ENCODE measurements at places on chromosomes 7 and 10.

DNA sequence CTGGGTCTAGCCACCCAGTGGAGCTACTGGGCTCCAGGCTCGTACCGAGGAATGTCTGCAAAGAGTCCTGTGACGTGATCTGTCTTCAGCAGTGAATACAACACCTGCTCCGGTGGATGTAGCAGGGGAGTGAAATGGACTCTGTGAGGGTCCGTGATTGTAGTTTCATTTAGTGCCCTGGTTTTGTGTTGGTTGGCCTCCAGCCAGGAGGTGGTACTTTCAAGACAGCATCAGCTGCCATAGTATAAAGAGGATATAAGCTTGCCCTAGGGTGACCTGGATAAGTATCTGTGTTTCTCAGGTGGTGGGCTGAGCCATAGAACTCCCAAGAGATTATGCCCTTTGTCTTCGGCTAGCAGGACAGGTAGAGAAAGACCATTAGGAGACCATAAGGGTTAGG, 24.6 kb upstream of the WNT2 start:
- DNase-seq, result no peak

GRCh38 chr7:112143582-112143981, 62.6 kb downstream of the DOCK4 start:
- peak; percentile 96 for DNase-seq

DNA sequence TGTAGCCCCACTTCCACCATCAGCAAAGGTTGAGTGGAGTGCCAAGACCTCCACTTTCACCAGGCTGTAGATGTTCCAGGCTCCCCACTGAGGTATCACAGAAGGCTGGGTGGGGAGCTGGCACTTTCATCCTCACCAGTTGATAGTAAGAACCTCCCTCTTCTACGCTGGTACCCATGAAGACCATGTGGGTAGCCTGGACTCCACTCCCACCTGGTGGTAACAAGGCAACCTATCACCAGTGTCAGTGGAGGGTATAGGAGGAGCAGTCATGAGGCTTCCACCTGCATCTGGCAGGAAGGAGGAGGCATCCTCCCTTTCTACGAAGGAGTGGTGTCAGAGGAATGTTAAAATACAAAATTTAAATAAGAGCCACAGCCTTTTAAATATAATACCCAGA, 4.4 kb downstream of the SMIM30 start:
- no peak for DNase-seq

GRCh38 chr7:42151309-42151708, 85.7 kb downstream of the GLI3 start:
- no peak for DNase-seq

DNA sequence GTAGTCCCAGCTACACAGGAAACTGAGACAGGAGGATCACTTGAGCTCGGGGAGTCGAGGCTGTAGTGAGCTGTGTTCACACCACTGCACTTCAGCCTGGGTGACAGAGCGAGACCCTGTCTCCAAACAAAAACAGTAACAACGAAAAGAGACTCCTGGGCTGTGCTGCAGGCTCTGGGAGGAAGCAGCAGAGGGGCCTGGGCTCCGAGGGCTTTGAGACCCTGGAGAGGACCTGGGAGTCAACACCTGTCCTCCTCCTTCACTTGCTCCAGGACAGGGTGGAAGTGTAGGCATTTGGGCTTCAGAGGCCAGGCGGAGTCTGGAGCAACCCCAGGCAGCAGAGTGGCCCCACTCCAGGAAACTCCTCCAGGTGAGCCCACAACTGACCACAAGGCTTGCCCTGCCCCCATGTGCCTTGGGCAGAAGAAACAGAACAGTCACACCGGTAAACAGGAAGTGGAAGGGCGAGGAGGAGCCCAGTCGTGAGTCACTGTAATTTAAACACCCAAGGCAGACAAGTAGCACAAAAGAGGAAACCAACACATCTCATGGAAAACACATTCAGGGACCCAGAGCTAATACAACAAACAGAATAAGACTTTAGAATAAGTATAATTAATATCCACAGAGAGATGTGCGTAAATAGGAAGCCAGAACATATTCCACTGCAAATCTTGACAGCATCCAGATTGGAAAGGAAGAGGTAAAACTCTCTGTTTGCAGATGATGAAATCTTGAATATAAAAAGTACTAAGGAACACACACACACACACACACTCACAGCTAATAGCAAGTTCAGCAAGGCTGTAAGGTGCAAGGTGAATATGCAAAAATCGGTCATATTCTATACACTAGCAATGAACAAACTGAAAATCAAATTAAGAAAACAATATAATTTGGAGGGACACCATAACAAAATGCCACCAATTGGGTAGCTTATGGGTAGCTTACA, 20.5 kb upstream of the RASGEF1A start:
- no peak for DNase-seq

DNA sequence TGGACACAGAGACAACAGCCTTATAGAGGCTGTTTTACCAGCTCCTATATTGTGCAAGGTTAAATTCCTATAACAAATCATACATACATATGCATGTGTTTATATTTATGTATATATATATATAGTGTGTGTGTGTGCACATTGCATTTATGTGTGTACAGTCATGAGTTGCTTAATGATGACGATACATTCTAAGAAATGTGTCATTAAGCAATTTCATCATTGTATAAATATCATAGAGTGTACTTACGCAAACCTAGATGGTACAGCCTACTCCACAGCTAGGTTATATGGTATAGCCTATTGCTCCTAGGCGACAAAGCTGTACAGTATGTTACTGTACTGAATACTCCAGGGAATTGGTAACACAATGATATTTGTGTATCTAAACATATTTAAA, 30.1 kb upstream of the TNKS2 start:
- peak; percentile 6 for DNase-seq

GRCh38 chr7:30253796-30254165, 30.6 kb upstream of the ZNRF2 start:
- no peak for DNase-seq

GRCh38 chr10:82544377-82544776, 669.4 kb downstream of the NRG3 start:
- no peak for DNase-seq

GRCh38 chr7:41984888-41985287, 252.1 kb downstream of the GLI3 start:
- DNase-seq, result peak; percentile 46

DNA sequence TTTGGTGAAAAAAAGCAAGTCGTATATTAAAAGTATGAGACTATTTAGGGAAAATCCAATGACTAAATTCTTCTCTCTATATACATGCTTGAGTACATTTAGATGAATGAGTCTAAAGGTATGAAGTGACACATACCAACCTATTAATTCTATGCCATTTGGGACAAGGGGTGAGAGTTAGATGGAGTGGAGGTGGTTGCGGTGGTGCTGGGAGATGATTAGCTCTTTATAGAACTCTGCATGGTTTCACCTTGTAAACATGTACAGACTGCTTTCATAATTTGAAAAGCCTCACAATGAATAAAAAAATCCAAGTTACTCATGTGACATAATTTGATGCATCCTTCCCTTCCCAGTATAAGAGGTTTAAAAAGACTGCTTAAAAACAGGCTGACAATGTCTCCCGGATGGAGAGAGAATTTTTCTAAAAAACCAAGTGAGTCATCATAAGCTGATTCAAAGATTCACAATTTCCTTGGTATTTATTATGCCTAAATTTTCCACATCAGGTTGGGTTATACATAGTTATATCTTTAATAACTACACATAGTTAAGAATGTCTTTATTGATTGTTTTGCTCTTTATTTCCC, 572.8 kb downstream of the REEP3 start:
- DNase-seq, result peak; percentile 70

DNA sequence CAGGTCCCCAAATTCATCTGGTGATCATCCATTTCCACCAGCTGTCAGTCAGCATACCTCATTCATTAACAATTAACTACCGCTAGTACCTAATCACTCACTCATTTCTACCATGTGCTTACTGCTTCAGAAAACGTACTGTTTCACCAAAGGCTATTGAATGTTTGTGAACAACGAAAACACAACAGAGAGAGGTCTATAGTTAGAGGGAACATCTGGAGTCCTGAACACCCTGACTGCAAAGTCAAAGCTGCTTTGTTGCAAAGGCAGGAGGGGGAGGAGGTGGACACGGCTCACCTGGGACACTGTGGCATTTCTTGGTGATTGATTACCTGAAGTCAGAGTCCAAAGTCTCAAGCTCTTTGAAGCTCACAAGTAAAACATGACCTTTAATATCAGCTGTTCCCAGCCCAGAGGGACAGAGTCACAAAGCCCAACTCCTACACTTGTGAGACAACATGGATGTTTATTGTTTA, 342.3 kb upstream of the ADARB2 start:
- DNase-seq, result no peak

GRCh38 chr10:53716156-53716555, 943.6 kb upstream of the MBL2 start:
- no peak for DNase-seq

GRCh38 chr7:71615017-71615416, 483.1 kb downstream of the GALNT17 start:
- peak; percentile 79 for DNase-seq

DNA sequence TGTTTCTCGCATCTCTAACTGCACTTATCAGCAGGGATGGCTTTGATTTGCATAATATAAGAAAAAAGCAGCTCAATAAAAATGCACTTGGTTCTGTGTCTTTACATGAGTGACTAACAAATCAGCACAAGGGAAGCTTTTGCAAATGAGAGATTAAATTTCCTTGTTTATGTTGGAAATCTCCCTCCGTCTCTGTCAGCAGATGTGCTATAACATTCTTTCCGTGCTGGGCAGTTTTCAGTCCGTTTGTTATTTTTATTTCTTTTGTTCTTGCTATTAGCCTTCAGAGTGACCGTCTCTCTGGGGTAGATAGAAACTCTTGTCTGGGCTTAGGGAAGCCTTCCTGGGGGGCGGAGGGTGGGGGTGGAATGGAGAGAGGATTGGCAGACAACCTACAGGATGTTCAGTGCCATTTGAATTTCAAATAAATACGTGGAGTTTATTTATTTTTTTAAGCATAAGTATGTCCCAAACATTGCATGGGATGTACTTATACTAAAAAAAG, 96.0 kb downstream of the GATA3 start:
- DNase-seq, result no peak

GRCh38 chr7:150942001-150942590, 36.0 kb downstream of the KCNH2 start:
- DNase-seq, result no peak

DNA sequence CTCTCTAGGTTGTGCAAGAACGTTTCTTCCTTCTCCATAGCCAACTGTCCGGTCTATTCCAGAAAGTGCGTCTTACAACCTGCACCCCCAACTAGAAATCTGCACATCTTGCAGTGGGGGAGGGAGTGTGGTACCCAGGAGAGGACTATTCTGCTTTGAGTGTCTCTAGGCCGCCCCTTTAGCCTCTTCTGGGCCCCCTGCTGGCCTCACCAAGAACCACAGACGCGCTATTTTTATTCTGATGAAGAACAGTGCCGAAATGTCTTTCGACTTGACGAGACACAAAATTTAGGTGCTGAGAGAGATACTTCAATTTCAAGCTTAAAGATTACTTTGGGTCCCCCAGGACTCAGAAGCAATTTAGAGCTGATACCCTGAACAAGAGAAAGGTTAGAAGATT, 1.0 kb downstream of the CNPY1 start:
- no peak for DNase-seq

GRCh38 chr10:127905848-127906261, 1.0 kb upstream of the PTPRE start:
- no peak for DNase-seq

- DNase-seq, result no peak
These were observed 11.5 kb downstream of the LIPJ start for GRCh38 chr10:88598055-88598454.

DNA sequence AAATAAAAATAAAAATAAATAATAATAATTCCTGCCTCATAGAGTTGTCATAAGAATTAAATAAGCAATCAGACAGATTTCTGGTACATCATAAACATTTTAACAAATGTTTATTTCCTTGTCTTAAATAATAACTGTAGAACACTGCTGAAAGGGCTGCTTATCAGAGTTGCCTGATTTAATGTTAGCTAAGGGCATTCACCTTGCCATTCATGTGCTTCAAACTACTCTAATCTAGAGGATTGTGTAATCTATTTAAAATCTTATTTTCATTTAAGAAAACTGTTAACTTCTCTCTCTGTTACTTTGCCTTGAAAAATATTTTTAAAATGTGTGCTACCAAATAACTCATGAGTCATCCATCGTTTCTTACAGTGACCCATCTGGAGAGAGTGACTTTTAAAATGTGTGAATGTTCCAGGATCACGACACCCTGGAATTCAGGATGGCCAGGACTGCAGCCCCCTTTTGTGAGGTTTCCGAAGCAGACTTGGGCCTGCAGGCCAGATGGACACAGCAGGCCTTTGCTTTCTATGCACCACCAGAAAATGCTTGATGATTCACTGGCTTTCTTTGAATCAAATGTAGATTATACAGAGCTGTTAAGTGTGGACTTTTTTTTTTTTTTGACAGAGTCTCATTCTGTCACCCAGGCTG, 109.1 kb upstream of the TNS3 start:
- peak; percentile 74 for DNase-seq

- peak; percentile 40 for DNase-seq
These were observed 10.2 kb upstream of the SEC61G start for GRCh38 chr7:54769203-54769602.

GRCh38 chr7:92155108-92155739, 20.9 kb upstream of the CYP51A1 start:
- DNase-seq, result no peak

GRCh38 chr7:23967949-23968599, 258.1 kb downstream of the STK31 start:
- no peak for DNase-seq

DNA sequence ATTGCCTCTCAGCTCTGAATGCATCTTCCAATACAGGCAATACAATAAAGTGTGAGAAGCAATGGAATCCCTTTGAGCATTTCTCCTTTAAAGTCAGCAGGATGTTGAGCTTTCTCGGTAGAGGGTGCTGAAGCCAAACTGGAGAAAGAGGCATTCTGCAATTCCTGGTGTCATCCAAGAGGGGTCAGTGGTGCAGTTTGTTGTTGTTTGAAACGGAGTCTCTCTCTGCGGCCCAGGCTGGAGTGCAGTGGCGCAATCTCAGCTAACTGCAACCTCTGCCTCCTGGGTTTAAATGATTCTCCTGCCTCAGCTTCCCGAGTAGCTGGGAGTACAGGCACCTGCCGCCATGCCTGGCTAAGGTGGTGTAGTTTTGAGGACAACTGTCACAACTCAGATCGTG, 486.5 kb downstream of the CALN1 start:
- no peak for DNase-seq

- no peak for DNase-seq
These were observed 64.6 kb upstream of the PTN start for GRCh38 chr7:137408126-137408525.

DNA sequence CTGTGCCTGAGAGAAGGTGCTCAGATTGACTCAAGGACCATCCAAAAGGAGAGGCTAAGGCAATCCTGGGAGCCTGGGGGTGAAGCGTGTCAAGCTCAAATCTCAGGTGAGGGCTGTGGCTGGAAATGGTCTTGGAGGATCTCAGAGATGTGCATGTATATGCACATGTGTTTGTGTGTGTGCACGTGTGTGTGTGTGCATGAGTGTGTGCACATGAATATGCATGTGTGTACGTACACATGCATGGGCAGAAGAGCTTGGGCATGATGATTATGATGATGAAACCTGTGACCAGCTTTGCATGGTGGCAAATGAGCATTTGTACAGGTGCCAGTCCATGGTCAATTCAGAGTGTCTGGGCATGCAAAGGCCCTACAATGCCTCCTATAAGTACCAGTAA, 326.6 kb downstream of the CXCL12 start:
- DNase-seq, result no peak

- DNase-seq, result no peak
These were observed 10.3 kb upstream of the ATP6V0E2 start for GRCh38 chr7:149863500-149863899.

GRCh38 chr7:24039991-24040624, 243.9 kb upstream of the NPY start:
- no peak for DNase-seq
